NCI-H524 treated with DMSO at 0.1 percent for 48 hours (cell line): ENCODE measurements at places on chromosomes 6 and 20.

GRCh38 chr6:124977067-124977908 is 15.1 kb downstream of the RNF217 start:
- no peak for DNase-seq

- no peak for DNase-seq
Observed at GRCh38 chr6:98014442-98015201, 731.6 kb upstream of the MMS22L start.

DNA sequence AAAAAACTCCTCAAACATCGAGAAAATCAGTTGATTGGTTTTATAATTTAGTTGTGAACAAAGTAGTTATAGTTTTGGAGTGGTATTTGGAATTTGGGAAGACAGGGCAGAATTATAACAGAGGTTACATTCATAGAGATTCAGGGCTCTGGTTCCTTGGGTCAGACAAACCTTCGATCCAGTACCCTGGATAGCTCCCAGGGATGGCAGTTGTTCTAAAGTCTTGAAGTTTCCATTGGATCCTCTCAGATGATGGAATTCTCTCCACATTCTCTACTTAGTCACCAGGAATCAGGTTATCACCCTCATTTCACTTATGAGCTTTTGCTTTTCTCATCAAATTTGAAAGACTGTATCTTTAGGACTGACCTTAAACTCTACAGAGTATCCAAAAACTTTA is 285.1 kb downstream of the CENPW start:
- DNase-seq: no peak

- no peak for DNase-seq
Observed at GRCh38 chr20:46230801-46231282, 77.5 kb downstream of the CDH22 start.

GRCh38 chr6:132570221-132570777 is at the start of gene TAAR6:
TAAR6 (plus strand) TSS chr6:132570322; CDS start chr6:132570322, 0 bp downstream.
- DNase-seq: no peak

DNA sequence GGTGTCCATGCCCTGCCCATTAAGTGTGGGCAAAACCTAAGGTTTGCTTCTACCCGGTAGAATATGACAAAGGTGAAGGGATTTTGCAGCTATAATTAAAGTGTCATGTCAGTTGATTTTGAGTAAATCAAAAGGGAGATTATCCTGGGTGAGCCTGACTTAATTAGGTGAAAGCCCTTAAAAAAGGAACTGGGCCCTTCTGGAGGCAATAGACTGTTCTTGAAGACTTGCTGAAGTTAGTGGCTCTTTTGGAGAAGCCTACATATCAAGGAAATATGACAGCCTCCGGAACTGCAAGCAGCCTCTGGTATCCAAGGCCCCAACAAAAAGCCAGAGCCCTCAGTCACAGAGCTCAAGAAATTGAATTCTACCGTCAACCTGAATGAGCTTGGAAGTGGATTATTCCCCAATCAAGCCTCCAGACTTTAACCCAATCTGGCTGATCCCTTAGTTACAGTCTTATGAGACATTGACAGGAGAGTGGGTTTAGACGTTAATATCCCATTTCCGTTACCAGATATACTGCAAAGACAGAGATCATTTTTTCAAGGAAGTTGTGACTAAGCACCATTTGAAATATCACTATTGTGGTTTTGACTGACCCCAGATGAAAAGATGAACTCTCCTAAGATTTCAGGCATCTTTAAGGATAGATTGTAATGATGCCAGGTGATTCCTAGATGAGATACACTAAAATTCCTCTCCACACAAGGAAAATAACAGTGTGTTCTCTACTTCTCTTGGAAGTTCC is 303.4 kb downstream of the PLCB1 start:
- DNase-seq: no peak

GRCh38 chr20:58889334-58889760 is 36.8 kb downstream of the GNAS start:
- no peak for DNase-seq

DNA sequence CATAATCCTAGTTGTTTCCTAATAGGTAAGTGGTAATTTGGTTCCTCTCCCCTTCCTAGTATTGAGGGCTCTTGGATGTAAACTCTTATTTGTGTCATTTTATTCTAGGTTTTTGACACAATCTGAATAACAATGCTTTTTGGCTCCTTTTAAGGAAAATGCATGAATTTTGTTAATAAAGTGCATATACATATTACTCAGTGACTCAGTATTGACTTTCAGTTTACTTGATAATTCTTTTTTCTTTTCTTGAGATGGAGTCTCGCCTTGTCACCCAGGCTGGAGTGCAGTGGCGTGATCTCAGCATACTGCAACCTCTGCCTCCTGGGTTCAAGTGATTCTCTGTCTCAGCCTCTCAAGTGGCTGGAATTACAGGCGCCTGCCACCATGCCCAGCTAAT is 19.1 kb downstream of the ITCH start:
- no peak for DNase-seq

GRCh38 chr6:18117136-18117535 is 5.3 kb downstream of the NHLRC1 start:
- DNase-seq: no peak

DNA sequence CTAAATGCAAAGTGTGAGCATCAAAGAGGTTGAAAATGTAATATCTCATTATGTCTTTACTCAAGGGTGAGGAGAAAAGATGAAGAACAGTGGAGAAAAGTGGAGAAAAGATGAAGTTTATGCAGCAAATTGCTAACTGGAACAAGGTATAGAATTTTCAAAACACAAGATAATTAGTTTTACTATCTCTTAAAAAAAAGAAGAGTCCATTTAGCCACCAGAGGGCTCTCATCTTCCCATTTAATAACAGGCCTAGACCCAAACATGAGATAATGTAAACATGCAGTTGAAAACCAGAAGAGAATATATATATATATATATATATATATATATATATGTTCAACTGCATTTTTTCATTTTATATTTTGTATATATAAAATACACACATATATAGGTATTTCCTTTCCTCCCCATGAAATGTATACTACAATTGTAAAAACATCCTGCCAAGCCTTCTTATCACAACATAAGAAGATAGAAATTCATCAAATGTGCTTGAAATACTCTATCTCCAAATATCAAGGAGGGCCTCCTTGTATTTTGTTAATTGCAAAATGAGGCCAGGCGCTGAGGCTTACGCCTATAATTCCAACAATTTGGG is 78.4 kb downstream of the ADTRP start:
- DNase-seq: no peak

- DNase-seq: no peak
Observed at GRCh38 chr6:136249336-136249735, 775 bp downstream of the MTFR2 start.

GRCh38 chr6:2641044-2641725 is 109.5 kb downstream of the MYLK4 start:
- DNase-seq: no peak

DNA sequence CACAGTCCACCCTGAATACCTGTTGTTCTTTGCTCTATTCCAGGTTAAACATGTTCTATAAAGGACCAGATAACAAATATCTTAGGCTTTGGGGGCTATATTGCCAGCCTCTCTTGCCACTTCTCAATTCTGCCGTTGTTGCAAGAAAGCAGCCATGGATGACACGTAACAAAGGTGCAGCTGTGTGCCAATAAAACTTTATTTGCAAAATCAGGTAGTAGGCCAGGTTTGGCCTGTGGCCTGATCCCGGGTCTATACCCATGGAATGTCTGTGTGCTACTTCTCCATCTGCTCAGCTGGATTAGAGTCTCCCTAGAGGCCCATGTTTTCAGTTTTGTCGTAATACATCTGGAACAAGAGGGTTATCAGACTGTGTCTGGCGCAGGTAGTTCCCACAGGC is 175.3 kb upstream of the KCNG1 start:
- DNase-seq: no peak

DNA sequence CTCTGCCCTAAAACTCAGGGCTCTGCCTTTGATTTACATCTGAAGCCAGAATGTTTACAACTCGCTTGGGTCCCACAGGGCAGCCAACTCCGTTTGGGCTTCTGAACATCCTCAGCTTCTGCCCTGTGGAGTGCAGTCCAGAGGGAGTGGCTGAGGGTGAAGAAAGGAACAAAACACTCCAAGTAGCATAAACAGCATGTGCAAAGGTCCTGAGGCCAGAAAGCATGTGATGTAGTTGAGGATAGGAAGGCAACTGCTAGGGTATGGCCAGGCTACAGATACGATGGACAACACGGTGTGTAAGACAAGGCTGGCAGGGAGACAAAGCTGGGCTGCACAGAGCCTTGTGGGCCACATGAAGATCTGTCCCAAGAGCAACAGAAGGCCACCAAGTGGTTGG is 12.5 kb downstream of the JAG1 start:
- no peak for DNase-seq

DNA sequence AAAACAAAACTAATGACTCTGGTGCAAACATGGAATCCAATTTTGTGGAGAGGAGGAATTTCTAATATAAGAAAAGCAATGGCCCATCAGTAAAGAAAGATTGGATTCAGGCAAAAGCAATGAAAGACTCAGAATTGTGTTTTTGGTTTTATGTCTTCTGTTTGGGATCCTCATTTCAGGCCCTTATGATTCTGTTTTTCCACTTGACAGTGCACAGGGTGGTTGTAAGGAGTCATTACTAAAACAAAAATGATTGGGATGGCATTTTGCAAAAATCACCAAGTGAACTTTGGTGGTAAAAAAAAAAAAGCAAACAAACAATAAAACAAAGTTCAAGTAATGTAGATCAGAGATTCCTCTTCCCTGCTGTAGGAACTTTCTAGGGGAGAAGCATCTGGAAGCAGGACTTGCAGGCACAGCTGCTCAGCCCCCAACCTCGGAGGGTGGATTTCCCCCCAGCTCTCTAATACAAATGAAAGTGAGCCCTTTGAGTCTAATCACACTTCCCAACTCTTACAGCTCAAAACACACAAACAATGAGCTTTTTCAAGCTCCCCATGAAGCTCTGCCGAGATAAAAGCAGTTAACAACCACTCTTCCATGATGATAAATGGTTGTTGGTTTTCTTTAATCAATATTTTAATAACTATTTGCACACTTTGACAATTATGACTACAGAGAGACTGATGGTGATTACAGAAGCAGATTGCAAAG is 177.7 kb downstream of the ZDHHC14 start:
- no peak for DNase-seq

DNA sequence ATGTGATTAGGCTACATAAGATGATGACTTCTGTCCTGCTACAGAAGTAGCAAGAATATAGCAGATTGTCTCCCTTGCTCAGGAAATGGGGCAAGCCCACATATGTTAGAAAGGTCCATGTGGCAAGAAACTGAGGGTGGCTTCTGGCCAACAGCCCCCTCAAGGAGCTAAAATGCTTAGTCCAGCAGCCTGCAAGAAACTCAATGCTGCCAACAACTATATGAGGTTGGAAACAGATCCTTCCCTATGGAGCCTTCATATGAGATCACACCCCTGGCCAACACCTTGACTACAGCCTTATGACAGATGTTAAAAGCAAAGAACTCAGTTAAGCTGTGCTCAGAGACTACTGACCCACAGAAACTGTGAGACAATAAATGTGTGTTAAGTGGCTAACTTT is 22.1 kb downstream of the PTPRT start:
- DNase-seq: no peak
